ENCODE measurements at places on chromosomes 2 and 18.
A peak's percentile ranks its signal among the peaks of the same experiment; 100 is the strongest.

- DNase-seq: no peak
Observed at GRCh38 chr2:237422309-237422708, 8.3 kb upstream of the COL6A3 start.

- no peak for DNase-seq
Observed at GRCh38 chr18:64785686-64786085, 636.8 kb upstream of the LINC00305 start.

DNA sequence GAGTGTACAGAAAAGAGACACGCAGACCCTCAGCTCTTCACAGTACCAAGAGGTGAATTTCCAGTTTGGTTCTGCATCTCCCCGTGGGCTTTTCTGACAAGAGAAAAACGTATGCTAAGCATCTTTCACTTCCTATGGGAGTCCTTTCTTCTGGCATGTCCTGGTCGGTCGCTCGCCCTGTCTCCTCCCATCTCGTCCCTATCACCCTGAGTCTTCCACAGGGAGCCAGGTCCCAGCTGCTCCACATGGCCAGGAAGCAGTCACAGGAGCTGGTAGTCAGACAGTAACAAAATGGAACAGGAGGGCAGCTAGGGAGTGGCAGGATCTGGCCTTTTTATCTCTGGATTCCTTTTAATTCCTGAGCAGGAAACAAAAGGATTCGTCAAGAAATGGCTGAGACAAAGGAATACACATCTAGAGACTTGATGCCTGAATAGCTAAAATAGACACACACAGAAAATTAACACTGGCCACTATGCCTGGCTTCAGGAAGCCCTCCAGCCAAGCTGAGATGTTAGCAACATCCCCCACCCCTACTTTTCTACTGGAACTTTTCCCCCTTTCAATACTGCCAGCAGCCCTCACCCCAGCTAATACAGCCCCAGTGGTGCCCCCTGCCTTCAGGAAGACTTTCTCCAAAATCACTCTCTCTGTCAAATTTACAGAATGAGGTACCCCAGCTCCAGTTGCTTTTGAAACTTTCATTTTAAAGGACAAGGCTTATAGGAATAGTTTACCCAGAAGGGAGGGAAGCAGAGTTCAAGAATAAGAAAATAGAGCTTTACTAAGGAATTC lies 136.1 kb downstream of the DNER start:
- DNase-seq: no peak

- DNase-seq: no peak
Observed at GRCh38 chr2:43000242-43001054, 208.1 kb upstream of the HAAO start.

- DNase-seq: peak; percentile 12
Observed at GRCh38 chr2:163878718-163879117, 142.9 kb upstream of the FIGN start.

- DNase-seq: no peak
Observed at GRCh38 chr2:79711098-79711497, 198.2 kb downstream of the CTNNA2 start.

- DNase-seq: no peak
Observed at GRCh38 chr2:61759005-61759404, 94.9 kb downstream of the FAM161A start.

DNA sequence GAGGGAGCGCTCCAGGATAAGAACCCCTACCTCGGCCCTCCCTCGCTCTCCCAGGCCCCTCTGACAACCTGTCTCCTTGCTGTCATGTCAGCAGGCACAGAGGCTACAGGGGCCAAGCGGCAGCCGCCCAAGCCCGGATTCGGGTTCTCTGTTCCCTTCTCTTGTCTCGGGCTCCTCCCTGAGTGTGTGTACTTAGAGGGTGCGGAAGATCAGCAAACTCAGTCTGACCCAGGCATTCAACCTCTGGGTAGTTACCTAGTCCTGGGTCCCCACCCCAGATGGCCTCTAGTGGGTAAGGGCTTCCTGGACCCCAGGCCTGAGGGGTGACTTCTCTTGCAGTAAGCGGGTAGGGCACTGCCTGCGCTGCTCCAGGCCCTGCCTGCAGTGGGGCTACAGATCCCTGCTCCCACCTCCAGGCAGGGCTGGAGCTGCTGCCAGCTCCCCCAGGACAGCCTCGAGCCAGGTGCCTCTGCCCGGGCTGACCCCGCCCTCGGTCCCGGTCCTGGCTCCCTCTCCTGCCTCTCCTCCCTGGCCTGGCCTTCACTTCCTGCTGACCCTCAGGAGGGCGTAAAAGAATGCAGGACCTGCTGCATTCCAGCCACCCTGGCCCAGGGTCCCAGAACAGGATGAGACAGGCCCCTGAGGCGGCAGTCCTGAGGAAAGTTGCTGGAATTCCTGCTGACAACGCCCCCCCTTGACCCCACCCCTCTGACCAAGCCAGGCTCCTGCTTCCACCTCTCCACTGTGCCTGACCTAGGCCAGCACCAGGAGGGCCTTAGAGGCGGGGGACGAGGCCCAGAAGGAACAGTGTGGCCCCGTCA lies 22.0 kb downstream of the GPC1 start:
- no peak for DNase-seq

DNA sequence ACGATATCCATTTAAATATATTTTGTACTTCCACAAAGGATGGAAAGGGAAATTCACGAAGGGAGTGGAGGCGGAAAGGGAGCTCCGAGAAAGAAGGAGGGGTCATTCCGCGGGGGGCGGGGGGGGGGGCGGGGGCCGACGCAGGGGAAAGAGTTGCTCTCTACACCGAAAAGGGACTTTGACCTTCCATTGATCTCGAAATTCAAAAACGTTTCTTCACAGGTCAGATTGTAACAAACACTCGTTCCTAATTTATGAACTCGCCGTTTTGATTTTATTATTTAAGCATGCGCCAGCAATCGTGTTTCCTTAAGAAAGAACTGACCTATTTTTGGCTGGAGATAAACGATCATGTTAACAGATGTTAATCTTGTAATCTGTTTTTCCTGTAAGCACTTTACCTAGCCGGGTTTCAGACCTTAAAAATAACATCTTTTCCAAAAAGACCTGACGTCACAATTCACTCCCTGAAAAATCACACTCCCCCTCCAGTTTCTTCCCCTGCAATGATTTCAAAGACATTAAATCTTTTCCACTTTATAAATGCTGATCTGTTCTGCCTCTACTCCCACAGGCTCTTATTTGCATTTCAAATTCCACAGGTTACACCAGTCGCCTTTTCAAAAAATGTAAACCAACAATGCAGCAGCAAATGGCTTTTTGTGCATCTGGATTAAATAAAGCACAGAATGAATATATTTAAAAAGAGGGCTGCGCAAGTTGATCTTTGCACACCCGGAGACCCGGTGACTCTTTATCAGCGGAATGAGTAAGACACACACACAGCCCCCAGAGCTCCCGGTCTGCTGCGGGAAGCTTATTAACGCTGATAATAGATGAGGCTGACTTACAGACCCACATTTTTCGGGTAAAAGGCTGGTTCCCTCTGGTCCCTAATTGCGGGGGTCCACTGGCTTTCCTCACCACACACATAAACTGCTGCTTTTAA lies 1.6 kb downstream of the ZNF516 start:
- peak; percentile 59 for DNase-seq

DNA sequence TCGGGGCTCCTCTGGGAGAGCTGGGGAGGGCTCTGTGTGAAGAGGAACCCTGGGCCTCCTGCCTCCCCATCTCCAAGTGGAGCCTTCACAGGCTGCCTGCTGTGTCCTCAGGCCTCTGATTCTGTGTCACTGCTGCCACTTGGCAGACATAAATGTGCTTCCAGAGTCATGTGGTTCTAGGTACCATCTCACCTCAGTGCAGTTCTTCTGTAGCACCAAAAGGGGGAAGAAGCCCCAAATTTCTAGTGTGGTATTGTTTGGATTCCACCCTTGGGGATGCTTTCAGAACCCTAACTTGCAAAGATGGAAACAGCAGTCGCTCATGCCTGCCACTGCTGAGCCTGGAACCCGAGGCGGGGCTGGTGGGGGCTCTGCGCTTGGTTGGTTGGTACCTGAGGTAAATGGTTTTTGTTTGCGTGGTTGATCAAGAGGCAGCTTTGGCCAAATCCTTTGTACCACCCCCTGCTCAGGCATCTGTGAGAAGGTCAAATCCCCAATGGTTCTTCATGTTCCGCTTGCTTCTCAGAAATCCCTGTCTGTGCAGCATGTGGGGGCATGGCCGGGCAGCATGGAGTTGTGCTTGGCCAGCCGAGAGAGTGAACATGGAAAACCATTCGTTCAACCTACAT lies 27.5 kb downstream of the COA5 start:
- DNase-seq: no peak

- DNase-seq: no peak
Observed at GRCh38 chr2:49129034-49129433, 25.3 kb downstream of the FSHR start.

- DNase-seq: no peak
Observed at GRCh38 chr2:196277002-196277401, 105.6 kb upstream of the STK17B start.

All from NCI-H2081 (cell line).